ENCODE measurements at places on chromosomes 2 and 18.

DNA sequence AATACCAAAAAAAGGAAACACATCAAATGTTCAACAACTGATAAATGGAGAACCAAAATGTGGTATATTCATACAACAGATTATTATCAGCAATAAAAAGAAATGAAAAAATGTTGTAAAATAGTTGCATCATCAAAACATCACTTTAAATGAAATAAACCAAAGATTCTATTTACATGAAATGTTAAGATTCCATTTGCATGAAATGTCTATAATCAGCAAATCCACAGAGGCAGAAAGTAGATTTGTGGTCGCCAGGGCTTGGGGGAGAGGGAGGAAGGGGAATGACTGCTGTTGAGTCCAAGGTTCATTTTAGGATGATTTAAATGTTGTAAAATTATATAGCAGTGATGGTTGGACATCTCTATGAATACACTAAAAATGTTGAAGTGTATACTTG, 181.9 kb downstream of the RTP5 start:
- no peak for DNase-seq

DNA sequence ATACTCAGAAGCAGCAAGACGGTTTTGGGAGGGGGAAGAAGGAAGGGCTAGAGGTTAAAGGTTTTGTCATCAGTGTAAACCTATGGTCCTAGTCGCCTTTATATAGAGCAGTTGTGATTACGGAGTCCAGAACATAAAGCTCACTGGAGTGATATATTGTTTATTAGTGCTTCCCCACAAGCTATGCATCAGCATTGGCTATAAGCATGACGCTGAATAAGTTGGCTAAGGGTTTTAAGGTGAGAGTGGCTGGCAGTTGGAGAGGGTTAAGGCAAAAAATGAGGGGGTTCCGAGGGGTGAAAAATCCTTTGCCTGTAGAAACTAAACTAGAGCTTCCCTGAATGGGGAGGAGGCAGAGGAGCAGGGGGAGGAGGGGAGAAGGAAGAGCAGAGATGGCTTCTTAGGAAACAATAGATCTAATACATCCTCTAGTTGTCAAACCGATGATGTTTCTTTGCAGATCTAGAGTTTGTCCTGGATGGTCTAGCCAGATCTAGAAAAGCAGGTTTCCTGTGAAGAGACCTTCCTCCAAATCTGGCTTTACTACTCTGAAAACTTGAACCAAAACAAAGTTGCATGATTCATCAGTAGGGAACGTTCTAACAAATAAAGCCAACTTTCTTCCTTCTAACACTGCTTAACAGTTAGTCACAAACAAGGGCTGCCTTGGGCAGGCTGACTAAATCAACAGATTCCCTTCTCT, 2.5 kb downstream of the KLF7 start:
- DNase-seq = peak; percentile 9

DNA sequence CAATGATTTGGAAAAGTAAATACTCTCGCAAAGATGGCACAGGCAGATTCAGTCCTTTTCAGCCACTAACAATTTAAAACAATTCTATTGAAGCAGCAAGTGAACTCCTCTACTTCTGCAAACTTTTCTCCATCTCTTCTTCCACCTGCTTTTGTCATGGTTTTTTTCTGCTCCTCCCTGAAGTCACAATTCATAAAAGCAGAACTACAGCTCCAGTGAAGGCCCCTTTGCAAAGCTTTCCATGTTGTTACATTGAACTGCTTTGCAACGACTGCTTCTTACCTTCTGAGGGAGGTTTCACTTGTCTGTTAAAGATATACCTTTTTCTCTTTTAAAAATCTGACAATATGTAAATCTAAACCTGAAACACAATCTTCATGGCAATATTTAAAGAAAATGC, 3.7 kb upstream of the SERTAD2 start:
- DNase-seq = peak; percentile 50

- no peak for DNase-seq
These were observed 83.3 kb upstream of the SLC66A3 start for GRCh38 chr2:11071939-11072338.

GRCh38 chr18:37640504-37640903, 74.9 kb upstream of the CELF4 start:
- DNase-seq = no peak

DNA sequence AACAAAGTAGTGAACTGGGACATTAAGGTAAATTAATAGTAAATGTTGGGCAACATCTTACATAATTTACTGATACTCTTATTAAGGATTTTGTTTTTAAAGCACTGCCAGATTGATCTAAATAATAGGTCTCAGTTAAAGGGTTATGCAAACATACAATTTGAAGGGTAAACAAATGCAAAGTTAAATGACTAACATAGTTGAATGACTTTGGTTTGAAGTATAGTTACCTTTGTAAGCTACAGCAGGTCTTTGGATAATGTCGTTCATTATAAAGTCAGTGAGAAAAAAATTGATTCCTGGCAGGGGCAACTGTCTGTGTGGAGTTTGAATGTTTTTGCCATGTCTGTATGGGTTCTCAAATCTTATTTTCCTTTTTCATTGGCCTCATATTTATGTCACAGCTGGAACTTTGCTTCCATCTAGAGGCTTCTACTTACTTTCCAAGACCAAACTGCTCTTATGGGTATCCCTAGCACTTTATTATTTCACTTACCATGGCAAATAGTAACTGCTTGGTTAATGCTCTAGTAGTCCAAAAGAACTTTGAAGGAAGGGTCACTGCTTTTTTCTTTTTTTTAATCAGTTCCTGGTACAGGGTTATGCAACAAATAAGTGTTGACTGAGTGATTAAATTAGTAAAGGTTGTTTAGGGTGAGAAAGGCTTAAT, 107.8 kb downstream of the NBEAL1 start:
- DNase-seq = peak; percentile 68

- DNase-seq = no peak
These were observed 50.3 kb upstream of the NFE2L2 start for GRCh38 chr2:177314722-177315264.

GRCh38 chr2:102086150-102086872, 56.2 kb upstream of the IL1R1 start:
- DNase-seq = no peak

DNA sequence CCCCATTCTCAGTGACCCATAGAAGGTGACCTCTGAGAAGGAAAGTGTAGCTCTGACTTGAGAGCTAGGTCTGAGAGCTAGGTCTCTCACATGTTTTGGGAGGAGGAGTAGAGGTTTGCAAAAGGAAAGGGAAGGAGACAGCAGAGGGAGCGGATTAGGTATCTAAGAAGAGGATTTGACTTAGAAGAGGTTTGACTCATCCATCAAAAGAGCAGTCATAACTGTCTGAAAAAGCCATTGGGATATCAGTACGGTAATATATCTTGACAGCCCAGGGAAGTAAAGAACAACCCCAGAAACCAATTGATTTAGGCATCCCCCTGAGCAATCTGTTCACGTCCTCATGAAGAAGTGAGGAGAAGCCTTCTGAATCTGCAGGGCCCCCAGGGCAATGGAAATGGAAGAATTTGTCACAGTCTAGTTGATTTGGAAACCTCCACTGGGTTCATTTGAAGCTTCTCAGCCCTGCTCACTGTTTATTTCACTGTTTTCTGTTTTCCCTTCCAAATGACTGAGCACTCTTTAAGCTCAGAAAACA, 19.3 kb downstream of the OXER1 start:
- DNase-seq = no peak
